Left ventricle myocardium inferior (tissue), 1 donor: ENCODE measurements at places on chromosomes 5 and 9.

DNA sequence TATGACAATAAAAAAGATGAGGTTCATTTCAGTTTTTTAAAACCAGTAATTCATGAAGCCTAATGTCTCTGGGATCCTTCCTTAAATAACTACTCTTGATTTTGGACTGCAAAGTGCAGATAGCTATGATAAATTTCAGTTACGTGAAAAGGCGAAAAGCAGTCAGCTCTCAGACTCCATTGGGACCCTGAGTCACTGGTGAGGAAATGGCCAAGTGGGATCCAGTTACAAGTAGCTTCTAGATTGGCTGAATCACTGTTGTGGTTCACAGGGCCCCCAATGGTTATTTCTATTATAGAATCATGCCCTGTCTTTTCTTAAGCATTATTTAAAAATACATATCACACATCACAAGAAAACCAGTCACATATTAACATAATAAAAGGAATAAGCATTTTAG lies 31.1 kb upstream of the PPP3R2 start:
- DNase-seq = no peak

- DNase-seq = no peak
These were observed 27.6 kb downstream of the ABCA1 start for GRCh38 chr9:104900324-104900723.

DNA sequence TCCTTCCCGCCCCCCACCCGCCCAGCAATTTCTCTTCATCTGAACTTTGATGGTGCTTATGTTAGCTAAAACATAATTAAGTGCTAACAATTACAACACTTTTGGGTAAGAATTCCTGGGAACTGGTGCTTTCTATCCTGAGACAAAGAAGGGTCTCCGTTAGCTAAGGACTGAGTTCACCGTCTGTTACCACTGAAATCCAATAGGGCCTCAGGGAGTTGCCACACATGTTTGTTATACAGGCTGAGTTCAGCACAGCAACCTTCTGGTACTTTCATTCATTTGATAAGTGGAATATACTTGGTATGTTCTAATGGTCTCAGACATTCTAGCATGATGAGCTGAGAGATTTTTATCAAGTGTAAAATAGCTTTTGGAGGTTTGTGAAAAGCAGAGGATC lies 437.9 kb downstream of the EFNA5 start:
- DNase-seq = no peak

- no peak for DNase-seq
These were observed 1.5 kb downstream of the SHROOM1 start for GRCh38 chr5:132828846-132829494.

- DNase-seq = no peak
These were observed 96.8 kb downstream of the RAPGEF6 start for GRCh38 chr5:131538177-131538593.

GRCh38 chr9:133428617-133429101 lies 6.5 kb downstream of the ADAMTS13 start:
- no peak for DNase-seq

- no peak for DNase-seq
These were observed 218.7 kb downstream of the MELK start for GRCh38 chr9:36791222-36791950.

- no peak for DNase-seq
These were observed 36.4 kb upstream of the IPPK start for GRCh38 chr9:92706218-92706940.

GRCh38 chr5:129664336-129664937 lies 83.5 kb upstream of the MINAR2 start:
- no peak for DNase-seq

DNA sequence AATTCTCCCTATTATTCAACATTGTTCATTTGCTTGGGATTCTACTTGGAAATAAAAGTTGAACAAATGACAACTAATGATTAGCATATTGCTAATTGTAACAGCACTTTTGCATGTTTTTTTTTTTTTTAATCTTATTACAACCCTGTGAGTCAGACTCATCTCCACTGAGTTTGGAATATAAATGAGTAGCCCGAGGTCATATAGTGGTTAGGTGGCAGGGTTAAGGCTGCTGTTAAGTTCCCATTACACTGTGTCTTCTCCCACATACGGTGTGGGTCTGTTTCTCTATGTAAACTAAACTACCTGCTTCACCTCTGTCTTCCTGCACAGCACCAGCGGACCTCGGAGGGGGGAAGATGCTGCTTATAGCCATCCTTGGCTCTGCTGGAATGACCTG lies 92.4 kb downstream of the EQTN start:
- DNase-seq = no peak

DNA sequence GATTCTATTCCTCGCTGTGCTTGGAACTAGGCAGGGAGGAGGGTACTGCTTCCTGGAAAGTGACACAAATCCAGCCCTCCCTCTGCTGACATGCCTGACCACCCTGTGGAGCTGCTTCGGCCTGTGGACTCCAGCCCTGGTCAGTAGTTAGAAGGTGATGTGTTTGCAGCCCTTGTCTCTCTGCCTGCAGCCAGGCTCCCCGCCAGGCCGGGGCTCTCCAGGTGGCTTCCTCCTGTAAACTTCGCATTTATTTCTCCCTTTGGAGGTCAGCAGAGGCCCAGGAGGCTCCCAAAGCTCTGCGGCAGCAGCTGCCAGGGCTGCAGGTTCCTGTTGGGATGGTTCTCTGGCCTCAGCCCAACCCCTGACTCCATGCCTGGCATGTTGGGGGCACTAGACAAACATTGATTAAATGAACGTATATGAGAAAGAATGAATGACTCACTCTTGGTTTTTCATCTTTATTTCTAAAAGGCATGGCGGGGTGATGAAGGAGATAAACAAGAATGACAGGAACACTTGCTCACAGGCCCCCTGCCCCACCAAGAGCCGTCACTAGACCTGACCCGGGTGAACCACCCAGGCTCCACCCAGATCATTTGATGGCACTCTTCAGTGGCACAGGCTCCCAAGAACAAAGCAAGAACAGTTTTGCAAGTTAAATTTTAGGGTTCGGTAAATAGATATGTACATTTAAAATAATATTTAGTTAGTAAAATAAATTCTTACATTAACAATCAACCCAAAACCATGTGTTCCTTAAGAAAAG lies 8.4 kb upstream of the IRX2 start:
- DNase-seq = no peak

DNA sequence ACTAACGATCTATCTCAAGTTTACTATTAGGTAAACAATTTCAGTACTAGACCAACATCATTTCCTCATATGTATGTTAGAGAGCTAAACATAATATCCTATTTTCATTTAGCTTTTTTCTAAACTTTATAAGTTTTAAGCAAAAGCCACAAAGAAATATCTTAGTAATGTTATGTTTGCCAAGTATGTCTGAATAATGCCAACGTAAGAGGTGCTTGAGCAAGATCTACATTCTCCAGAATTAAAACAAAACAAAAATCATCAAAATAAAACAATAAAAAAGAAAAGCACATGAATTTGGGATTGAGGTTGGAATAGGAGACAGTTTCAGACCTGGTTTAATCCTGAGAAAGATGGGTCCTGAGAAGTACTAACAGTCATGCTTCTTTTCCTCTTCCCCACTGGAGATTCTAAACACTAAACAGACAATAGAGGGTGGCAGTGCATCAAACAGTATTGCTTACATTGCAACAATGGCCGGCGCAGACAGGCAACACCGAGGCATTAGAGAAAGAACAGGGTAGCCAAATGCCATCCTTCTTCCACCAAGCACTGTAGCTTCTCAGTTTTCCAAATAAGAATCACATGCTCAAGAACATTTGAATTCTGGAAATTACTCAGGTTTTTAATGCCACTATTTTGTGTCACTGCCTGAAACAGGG lies 33.6 kb downstream of the CSNK1A1 start:
- DNase-seq = no peak

GRCh38 chr5:38831909-38832308 lies 13.9 kb upstream of the OSMR start:
- DNase-seq = no peak

DNA sequence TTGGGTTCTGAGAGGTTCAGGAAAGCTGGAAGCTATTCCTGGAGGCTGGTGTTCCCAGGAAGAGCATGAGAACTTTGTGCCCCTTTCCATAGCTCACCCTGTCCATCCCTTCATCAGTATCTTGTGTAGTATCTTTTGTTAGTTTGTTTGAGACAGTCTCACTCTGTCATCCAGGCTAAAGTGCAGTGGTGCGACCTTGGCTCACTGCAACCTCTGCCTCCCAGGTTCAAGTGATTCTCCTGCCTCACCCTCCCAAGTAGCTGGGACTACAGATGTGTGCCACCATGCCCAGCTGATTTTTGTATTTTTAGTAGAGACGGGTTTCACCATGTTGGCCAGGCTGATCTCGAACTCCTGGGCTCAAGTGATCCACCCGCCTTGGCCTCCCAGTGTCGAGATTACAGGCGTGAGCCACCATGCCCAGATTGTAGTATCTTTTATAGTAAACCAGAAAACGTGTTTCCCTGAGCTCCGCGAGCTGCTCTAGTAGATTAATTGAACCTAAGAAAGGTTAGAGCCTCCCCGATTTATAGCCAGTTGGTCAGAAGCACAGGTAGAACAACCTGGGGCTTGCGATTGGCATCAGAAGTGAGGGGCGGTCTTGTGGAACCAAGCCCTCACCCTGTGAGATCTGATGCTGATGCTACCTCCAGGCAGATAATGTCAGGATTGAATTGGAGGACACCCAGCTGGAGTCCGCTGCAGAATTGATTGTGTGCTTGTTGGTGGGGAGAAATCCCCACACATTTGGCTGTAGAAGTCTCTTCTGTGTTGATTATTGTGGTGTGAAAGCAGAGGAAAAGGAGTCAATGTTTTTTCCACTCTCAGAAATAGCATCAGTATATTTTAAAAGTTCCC lies 32.3 kb downstream of the ATP6V0E1 start:
- no peak for DNase-seq

DNA sequence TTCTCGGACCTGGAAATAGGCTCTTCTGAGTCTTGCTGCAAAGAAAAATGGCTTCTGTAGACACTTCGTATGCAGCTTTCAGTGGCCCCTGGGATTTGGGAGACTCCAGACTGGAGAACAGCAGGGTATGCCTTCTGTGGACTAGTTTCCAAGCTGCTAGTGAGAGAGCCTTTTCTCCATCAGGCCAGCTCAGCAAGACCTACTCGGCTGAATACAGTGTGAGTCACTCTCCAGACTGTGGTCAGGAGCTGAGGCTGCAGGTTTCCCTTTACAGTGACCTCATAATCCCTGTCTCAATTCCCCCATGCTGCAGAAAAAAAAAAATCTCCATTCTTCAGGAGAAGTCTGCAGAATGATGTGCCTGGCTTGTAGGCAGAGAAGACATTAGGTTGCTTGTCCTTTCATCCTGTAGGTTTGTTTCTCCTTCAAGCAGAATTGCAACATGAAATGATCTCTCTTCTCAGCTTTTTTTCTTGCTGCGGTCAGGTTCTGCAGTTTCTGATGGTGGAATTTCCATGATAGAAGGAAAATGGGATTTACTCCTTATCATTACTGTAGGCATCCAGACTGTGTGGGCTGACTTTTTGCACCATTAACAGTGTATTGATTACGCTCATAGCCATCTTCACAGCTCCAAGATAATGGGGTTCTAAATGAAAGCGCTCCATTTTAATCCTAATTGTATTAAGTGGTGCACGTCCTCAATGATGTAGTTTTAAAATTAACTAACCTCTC lies 78.3 kb upstream of the TNFSF8 start:
- DNase-seq = no peak

DNA sequence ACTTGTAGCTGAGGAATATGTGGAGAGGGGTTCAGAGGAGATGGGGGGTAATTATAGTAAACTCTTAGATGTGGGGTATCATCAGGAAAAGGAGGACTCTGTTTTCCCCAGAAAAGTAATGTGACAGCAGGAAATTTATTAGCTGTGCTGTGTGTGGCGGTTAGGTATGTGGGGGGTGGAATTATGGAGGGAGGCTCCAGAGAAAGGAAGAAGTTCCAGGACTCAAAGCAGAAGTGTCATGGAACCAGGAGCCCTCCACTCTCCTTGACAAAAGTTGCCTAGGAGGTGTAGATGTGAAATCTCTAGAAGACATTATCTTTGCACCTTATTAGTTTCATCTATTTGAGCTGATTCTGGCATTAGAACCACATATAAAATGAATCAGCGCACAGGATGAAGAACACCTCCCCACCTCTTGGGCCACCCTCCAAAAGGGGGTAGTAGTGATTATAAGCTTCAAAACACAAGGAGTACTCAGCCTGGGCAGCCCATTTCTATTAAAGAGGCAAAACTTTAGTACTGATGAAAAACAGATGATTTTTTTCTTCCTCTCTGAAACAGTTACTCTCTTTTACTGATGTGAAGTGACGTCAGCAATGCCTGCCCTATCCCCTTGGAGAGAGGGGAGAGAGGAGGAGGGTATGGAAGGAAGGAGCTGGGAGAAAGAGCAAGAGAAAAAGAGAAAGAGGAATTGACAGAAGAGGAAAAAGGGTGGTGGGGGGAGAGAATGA lies 18.2 kb downstream of the NR2F1 start:
- no peak for DNase-seq

- DNase-seq = no peak
These were observed 97.8 kb downstream of the CFAP90 start for GRCh38 chr5:7753181-7753580.

GRCh38 chr5:9046756-9047481 lies 499.0 kb downstream of the SEMA5A start:
- DNase-seq = no peak

GRCh38 chr9:13939134-13939533 lies 374.8 kb downstream of the NFIB start:
- DNase-seq = no peak

DNA sequence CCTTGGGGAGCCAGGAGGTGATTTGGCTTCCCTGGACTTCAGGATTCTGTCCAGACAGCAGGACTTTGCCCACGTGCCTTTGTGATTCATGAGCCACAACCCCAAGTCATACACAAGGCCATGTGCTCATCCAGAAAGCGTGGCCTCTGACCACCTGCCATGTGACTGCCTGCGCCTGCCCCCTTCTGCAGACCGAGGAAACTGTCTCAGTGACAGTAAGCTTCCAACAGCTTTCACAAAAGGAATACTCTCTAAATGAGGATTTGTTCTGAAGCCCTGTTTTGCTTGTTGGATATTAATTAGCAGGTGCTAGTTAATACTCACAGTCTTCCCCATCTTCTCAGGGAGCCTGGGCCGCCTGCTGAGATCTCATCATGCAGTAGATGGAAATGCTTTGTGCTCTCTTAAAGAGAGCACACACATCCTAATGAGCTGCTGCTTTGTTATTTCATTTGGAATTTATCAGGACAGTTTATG lies 36.9 kb upstream of the ANGPTL2 start:
- DNase-seq = no peak

GRCh38 chr5:122183098-122183787 lies 53.9 kb downstream of the ZNF474 start:
- peak; percentile 75 for DNase-seq

DNA sequence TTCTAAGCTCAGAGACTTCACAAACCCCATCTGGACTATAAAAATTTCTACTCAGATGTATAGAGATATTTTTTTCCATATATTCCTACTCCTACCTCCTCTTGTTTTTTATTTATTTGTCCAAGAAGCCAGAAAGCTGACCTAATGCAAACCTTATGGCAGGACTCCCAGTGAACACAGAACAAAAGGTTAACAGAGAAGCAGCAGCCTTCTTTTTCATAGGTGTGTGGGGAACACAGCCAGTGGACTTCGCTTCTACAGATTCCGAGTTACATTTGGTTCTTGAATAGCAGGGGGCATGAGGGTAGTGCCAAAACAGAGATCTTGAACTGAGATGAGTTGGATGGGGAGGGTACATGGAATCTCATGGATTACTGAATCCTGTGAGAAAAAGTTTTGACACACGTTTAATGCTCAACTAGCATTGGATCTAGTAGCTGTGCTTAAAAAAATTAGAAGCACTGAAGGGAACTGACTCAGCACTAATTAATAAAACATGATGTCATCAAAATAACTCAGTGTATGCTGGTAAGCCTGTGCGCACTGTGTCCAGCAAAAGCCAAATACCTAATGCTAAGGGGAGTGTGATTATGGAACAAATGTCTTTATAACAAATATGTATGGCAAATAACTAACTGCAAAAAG lies 240.1 kb downstream of the GABRB2 start:
- DNase-seq = no peak

- DNase-seq = peak; percentile 56
These were observed 37.7 kb downstream of the LAMC3 start for GRCh38 chr9:131046581-131047202.
